ENCODE measurements at places on chromosomes 12 and 14.

GRCh38 chr14:69231486-69231885 lies 28.5 kb upstream of the GALNT16 start:
- DNase-seq: no peak

GRCh38 chr12:14913381-14913781 lies 25.0 kb downstream of the ERP27 start:
- DNase-seq: no peak

GRCh38 chr14:103846543-103847450 lies 578 bp downstream of the PPP1R13B start:
- DNase-seq: no peak

GRCh38 chr14:73172500-73172899 lies 36.2 kb downstream of the PSEN1 start:
- no peak for DNase-seq

DNA sequence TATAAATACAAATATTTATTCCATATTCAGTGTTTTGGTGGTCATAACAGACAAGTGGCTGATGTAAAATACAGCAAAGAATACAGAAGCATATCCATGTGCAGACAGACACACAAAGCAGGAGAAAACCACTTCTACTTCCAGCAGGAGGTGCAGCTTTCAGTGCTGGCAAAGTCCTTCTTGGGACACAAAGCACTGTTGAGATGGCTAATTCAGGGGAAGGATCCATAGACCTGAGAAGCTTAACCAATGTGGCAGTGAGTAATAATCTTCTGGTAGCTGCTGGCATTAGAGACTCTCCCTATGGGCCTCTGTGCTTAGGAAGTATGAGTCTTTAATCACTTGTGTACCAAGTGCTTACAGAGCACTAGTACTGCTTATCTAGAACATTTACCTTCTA lies 26.8 kb downstream of the AMN1 start:
- no peak for DNase-seq

DNA sequence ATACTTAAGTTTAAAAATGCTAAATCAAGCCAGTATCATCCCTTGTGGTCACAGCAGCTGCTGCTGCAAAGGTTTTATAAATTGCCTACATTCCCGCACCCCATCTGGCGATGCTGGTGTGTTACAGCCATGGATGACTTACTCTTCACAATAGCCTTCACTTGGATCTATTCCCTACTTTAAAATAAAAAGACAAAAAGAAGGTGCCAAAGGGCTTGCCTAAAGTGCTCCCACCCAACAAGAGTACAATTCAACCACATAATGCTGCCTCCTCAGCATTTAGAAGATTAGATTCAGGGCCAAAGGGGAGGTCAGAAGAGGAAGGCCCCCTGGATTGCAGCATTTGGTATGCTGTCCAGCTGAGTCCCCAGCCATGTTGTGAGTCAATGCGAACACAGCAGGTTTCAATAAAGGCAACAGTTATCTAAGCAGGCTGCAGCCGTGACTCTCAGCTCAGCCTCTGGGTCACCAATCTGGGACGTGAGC lies 176.1 kb downstream of the DAD1 start:
- DNase-seq: no peak

GRCh38 chr14:26191123-26191522 lies 406.7 kb downstream of the NOVA1 start:
- no peak for DNase-seq

GRCh38 chr14:92033433-92033832 lies 6.4 kb downstream of the TRIP11 start:
- no peak for DNase-seq

All from stimulated activated CD4-positive, alpha-beta T cell treated with anti-CD3 and anti-CD28 coated beads, Interleukin-12 subunit alpha, Interleukin-12 subunit beta, amount 100 ng/mL, for 24 hours (primary cell).